ENCODE measurements at places on chromosomes 2 and 18. TPM values are rescaled to one million over a fixed set of nuclear protein-coding genes. Genes with fewer than 3 reads are reported as not detected.

- DNase-seq: no peak
Observed at GRCh38 chr2:167833294-167833693, 414.1 kb downstream of the STK39 start.

- DNase-seq: no peak
Observed at GRCh38 chr2:190182071-190182524, 119.6 kb upstream of the MSTN start.

GRCh38 chr18:79644666-79645057, 34.9 kb upstream of the CTDP1 start:
- no peak for DNase-seq

GRCh38 chr18:13611142-13611600, 115.2 kb downstream of the FAM210A start:
- DNase-seq: peak; percentile 13

- DNase-seq: no peak
Observed at GRCh38 chr2:133651861-133652260, 83.6 kb upstream of the NCKAP5 start.

GRCh38 chr2:63424329-63425078, 163.8 kb downstream of the WDPCP start:
- DNase-seq: peak; percentile 29

- DNase-seq: no peak
Observed at GRCh38 chr18:9319333-9319732, 15.2 kb upstream of the TWSG1 start.

GRCh38 chr2:69566669-69567068, 76.9 kb downstream of the AAK1 start:
- DNase-seq: no peak

- no peak for DNase-seq
Observed at GRCh38 chr2:120878970-120879369, 143.3 kb downstream of the GLI2 start.

DNA sequence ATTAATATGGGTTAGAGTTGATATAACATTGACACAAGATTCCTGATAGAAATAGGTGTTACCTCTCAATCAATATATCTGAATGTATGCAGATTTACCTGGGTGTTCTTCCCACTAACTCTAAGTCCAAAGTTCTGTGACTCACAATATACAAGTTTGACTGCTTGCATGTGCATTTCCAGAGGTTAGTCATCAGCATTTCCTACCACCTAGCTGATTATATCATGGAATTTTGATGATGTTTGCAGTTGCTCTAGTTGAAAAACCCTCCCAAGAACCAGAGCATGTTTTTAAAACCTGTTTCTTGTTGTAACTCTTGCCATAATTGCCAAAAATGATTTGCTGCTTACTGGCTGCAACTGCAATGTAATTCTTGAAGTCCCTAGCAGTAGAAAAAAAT, 15.0 kb upstream of the DSG1 start:
- peak; percentile 81 for DNase-seq

DNA sequence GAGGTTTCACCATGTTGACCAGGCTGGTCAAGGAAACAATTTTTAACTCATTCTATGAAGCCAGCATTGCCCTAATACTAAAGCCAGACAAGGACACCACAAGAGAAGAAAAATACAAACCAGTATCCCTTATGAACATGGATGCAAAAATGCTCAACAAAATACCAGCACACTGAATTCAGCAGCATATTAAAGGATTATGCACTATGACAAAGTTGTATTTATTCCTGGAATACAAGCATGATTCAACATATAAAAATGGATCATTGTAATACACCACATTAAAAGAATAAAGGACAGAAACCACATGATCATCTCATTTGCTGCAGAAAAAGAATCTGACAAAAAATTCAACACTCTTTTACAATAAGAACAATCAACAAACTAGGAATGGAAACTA, 138.7 kb downstream of the RAB3GAP1 start:
- DNase-seq: no peak

GRCh38 chr2:58387701-58388100, 146.6 kb upstream of the FANCL start:
- DNase-seq: peak; percentile 2

DNA sequence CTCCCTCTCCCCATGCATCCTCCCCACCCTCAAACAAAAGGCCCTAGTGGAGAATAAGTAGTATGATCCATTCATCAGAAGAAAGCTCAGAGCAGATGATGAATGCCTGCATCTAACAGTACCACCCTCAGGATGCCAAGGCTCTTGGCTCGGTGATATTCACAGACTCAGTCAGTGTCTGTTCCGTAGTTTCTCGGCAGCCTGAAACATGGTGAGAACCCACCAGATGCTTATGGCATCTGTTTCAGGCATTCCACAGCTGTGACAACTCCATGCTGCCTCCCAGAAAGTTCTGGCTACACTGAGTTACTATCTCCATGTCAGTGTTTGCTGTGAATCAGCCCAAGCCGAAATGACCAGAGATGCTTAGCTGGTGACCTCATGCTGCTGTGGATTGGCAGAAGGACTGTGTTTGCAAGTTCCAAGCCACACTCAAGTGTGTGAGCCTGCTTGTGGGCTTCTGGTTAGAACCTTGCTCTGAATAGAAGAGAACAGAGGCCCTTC, 83.9 kb downstream of the WDSUB1 start:
- peak; percentile 83 for DNase-seq

GRCh38 chr2:109393662-109393972, 220.1 kb downstream of the SEPTIN10 start:
- no peak for DNase-seq

DNA sequence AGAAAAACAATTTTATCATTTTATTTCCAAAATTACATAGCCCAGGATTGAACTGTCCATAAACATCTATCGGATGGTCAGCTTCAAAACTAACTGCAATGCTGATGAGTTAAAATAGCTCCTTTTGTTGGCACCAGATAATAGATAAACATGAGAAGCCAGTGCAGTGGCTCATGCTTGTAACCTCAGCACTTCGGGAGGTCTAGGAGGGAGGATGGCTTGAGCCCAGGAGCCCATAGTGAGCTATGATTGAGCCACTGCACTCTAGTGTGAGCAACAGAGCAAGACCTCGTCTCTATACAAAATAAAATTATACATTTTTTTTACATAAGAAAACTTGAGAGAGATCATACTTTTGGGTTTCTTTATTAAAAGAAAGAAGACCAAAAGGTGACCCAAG, 34.6 kb upstream of the IMPA2 start:
- peak; percentile 69 for DNase-seq

- peak; percentile 74 for DNase-seq
Observed at GRCh38 chr18:59249199-59249774, 24.0 kb downstream of the RAX start.

GRCh38 chr18:35999925-36000324, 27.4 kb downstream of the RMP24 start:
- no peak for DNase-seq

GRCh38 chr2:91477731-91478672, 2786.5 kb downstream of the RPIA start:
- no peak for DNase-seq

GRCh38 chr2:173966274-173967098, 1.3 kb upstream of the SP3 start:
- peak; percentile 71 for DNase-seq

DNA sequence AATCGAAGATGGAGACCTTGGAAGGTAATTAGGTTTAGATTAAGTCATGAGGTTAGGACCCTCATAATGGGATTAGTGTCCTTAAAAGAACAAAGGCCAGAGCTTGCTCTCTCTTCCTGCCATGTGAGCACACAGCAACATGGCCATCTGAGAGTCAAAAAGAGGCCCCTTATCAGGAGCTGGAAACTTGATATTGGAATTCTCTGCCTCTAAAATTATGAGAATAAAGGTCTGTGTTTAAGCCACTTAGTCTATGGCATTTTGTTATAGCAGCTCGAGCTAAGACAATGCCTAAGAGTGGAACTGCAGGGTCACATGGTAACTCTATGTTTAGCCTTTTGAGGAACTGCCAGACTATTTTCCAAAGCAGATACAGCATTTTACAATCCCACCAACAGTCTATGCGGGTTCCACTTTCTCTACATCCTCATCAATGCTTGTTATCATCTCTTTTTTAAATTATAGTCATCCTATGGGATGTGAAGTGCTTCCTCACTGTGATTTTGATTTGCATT, 42.4 kb downstream of the THADA start:
- DNase-seq: no peak

DNA sequence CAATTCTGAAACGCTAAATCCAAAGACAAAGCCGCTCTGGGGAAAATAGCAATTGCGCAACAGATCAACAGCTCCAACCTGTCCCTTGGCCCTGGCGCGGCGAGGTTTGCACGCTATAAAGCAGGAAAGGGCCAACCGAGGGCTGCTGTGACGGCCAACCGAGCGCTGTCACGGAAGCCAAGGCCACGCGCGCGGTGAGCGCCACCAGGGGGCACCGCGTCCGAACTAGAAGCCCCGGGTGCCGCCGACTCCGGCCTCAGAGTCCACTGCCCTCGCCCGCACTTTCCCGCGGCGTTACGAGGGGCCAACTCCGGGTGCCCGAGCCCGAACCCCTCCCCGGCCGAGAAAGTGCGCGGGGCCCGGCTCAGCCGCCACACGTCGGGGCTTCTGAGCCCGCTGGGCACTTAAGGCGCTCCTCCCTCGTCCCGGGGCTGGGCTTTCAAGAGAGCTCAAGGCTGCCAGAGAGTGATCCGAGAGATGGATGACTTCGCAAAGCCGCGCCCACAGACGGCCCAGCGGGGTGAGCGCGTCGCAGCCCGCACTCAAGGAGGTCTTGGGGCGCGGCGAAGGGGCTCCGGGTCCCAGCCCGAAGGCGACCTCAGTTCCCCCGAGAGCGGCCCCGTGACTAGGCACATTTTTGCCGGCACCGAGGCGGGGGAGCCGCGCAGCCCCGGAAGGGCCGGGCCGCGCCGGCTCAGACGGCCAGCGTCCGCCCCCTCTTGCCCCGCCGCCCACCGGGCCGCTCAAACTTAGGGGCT, 897 bp downstream of the NFE2L2 start:
- DNase-seq: peak; percentile 89

DNA sequence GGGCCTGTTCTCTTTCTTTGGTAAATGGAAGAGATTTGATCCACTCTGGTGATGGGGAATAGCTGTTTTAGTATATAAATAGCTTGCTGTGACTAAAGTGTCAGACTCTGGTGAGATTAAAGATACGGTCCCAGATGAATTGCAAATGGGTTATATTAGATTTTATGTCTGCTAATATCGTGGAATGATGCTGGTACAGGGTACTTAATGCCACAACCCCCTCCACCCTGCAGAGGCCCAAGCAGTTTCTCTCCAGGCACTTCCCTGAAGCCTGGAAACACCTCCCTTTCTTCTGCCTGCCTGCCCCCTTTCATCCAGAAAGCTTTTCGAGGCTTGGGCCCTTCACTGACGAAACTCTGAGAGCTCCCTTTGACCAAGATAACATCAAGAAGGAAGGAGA, 21.4 kb upstream of the RFX8 start:
- DNase-seq: no peak

DNA sequence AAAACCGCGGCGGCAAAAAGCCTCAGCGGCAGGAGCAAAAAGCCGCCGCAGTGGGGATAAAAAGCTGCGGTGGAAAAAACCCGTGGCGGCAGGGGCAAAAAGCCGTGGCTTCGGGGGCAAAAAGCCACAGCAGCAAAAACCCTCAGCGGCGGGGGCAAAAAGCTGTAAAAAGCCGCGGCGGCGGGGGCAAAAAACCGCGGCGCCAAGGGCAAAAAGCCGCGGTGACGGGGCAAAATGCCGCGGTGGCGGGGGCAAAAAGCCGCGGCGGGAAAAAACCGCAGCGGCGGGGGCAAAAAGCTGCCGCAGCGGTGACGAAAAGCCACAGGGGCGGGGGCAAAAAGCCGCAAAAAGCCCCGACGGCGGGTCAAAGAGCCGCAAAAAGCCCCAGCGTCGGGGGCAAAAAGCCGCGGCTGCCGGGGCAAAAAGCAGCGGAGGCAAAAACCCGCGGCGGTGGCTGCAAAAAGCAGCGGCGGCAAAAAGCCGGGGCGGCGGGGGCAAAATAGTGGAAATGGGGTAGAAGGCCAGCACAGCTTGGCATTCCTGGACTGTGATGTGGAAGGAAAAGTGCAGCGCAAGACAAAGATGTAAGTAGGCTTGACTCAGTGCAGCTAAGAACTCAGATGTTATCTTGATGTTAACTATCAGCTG, 151.8 kb downstream of the ANKRD30BL start:
- DNase-seq: no peak

DNA sequence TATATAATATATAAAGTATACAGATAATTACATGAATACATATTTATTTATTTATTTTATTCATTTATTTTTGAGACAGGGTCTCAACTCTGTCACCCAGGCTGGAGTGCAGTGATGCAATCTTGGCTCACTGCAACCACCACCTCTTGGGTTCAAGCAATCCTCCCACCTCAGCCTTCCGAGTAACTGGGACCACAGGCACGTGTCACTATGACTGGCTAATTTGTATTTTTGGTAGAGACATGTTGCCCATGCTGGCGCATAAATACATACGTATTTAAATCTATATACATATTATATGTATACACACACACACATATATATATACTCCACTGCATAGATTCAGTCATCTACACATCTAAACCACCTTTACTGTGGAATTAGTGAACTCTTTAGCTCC, 20.6 kb upstream of the NDUFV2 start:
- DNase-seq: no peak

DNA sequence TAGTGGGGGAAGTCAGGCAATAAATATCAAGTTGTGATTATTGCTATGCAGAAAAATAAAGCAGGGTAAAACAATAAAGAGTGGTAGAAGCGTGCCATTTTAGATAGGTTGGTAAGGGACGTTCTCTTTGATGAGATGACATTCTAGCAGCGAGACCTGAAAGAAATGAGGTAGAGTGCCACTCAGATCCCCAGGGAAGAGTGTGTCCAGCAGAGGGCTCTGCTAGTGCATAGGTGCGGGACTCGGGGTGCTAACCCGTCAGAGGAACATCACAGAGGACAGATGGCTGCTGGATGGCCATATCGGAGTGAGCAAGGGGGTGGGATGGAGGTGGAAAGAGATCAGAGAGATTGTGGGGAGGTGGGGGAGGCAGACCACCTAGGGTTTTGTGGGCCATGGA, 16.3 kb upstream of the GTF2A1L start:
- no peak for DNase-seq

GRCh38 chr2:162226836-162227235, 16.4 kb downstream of the FAP start:
- no peak for DNase-seq

- DNase-seq: no peak
Observed at GRCh38 chr2:100247256-100248043, 74.9 kb downstream of the LONRF2 start.

The RRM2 gene
- total RNA-seq: 3.4 TPM

The HADHB gene
- total RNA-seq: 195 TPM

The RAB1A gene
- total RNA-seq: 97.2 TPM

The C2orf80 gene
- total RNA-seq: not detected

The CFAP221 gene
- total RNA-seq: 2.1 TPM

The NEURL3 gene
- 31.1 TPM for total RNA-seq

The RGPD3 gene
- 1.0 TPM for total RNA-seq

The DSEL gene
- 10.7 TPM for total RNA-seq

The BOLL gene
- total RNA-seq: not detected

The SNORC gene
- total RNA-seq: 0.69 TPM

The CHRNG gene
- total RNA-seq: not detected

The B3GNT7 gene
- 4.0 TPM for total RNA-seq

All from renal cortical epithelial cell (primary cell).